ENCODE measurements at places on chromosomes 13 and 19.

DNA sequence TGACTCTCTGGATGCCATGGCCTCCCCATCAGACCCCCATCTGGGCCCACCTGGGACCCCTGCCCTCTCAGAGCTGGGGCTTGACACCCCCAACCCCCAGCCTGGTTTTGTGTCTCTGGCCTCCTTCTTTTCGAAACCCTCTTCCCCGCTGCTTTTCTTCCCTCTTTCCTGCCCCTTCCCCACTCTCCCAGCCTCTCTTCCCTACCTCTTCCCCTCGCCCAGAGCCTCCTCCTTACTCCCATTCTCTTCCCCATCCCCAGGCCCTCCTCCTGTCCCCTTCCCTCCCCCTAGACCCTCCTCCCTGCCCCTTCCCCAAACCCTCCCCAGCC, 2.1 kb downstream of the TNFSF9 start:
- no peak for DNase-seq

GRCh38 chr19:15871570-15871969, 26.3 kb downstream of the CYP4F2 start:
- DNase-seq, result no peak

GRCh38 chr13:71634182-71634581, 232.8 kb downstream of the DACH1 start:
- DNase-seq, result no peak

DNA sequence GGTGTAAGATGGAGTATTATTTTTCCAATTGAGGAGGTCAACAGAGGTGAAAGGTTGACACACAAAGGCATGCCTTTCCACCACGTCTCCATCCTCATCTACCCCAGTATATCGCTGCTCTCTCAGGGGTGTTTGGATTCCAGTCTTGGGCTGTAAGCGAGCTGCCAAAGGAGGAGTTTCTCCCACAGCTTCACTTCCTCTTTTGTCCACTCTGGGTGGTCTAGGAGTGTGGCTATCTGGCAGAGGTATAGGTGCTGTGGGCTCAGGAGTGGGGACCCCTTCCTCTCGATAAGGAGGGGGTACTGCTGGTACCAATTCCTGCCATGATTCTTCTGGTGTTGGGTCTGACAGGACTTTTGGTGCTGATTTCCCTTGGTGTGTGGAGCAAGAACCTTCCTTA, 39.4 kb downstream of the ZNF846 start:
- DNase-seq, result no peak

- DNase-seq, result no peak
These were observed 4.1 kb downstream of the SOX21 start for GRCh38 chr13:94708031-94708859.

DNA sequence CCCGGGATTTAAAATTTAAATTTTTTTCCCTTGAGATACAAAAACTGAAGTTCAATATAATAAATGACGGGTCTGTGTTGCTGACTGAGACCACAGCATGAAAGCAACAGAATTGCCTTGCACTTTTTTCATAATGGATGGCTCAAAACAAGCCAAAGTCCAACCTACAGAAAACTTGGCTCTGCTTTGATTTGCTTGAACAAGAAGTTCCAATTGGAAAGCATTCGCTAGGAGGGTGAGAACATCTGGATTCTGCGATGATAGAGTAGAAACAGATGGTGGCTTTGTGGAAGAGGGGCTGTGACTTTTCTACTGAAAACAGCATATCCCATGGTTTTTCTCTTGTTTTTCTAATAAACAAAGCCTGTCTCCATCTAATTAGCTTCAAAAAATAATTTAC, 46.4 kb downstream of the THSD1 start:
- no peak for DNase-seq

DNA sequence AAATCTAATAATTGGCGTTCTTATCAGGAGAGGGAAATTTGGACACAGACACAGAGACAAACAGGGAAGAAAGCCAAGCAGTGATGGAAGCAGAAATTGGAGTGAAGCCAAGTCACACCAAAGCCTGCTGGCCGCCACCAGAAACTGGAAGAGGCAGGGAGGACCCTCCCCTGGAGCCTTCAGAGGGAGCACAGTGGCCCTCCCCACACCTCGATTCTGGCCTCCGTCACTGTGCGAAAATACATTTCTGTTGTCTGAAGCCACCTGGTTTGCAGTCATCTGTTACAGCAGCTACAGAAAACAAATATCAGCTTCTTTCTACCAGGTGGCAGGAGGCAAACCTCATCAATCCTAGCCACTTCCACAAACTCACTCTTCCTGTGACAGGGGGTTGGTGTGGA, 8.3 kb upstream of the TLE6 start:
- DNase-seq, result no peak

DNA sequence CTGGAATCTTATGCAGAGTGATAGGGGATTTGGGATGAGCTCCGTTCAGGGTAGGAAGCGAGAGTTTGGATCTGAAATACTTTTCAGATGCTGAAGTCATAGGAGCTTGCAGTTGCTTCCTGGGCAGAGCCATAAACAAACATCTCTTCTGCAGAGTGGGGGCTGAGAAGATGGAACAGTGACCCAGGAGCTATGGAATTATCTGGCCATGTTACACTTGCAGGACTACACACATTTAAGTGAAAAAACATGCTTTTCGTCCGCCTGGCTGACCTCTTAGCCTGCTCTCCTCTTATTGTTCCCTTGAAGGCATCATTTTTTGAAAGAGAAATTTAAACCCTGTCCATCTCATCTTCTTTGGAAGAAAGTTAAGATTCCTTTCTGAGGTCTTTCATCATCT, 40.7 kb downstream of the PSG11 start:
- DNase-seq, result no peak

DNA sequence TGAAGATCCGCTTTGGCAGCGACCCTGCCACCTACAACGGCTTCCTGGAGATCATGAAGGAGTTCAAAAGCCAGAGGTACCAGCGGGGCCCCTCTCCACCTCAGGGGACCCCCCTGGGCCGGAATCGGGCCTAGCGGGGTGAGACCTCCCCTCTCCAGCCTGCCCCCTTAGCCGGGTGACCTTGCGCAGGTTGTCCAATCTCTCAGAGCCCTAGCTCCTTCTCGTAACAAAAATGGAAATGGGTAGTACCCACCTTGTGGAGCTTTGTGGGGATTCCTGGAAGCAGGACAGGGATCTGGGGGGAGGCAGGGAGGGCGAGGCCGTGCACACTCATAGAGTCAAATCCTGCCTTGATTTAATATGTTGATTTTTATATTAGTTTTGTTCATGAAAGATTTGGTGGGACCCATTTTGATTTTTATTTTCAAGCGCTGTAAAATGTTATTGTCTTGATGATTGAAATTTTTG, 658 bp downstream of the SIN3B start:
- no peak for DNase-seq

GRCh38 chr13:96636001-96636709, 358.1 kb downstream of the OXGR1 start:
- DNase-seq, result no peak

- no peak for DNase-seq
These were observed 5.3 kb upstream of the CCNP start for GRCh38 chr19:40231544-40232424.

DNA sequence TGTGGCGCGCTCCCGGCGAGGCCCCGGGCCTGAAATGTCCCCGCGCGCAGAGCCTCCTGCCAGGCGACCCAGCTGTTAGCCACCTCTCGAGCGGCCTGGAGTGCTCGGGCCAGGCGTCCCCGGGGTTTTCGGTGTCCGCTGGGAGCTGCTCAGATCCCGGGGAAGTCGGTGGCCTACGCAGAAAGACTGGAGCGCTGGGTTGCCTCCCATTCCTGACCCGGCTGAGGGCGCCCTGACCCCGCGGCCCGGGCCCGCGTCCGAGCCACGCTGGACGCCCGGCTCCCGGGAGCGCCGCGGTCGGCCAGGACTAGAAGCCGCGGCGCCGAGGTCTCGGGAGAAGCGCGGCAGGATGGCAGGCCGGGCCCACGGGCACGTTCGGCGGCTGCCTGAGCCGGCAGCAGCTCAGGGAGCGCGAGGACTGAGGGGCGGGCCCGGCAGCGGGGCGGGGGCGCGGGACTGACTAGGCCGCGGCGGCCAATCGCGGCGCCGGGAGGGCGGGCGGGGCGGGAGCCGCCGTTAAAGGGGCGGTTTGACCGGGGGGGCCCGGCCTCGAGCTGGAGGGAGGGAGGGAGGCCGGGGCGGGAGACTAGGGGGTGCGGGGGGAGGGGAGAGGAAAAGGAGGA, 1.3 kb upstream of the ZIC2 start:
- DNase-seq, result no peak

DNA sequence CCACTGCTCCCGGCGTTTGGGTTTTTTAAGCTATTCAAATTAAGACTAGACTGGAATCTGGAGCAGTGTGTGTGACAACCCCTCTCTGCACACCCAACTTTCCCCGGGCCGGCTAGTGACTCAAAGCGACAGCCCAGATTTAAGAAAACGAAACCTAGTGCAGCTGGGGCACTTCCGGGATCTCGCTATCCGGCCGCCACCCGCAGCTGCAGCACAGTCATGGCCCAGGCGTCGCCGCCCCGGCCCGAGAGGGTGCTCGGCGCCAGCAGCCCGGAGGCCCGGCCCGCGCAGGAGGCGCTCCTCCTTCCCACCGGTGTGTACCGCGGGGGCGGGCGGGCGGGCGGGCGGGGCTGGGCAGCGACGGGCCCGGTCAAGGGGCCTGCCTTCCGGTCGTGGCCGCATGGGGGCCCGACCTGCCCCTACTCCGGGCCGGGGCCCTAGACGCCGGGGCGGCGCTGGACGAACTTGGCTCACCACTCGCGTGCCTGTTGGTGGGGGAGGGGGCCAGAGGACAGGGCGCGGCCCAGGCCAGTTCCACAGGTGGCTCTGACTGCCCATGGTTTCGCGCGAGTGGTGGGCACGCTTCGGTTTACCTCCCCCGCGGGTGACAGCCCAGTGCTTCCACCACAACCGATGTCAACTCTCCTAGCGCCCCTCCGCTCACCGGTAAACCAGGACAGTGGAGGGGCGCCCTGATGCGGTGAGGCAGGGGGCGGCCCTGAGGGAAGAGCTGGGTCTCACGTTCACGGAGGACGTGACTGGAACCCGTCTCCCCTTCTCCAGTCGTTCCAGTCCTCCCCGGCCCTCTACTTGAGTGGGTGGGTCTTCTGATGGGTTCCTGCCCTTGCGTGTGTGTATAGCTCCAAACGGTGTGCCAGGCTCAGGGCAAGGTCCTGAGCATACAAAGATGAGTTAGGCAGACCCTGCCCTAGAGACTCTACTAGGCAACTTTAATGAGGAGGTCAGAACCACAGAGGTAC, at the start of gene PHF11:
Gene PHF11, plus strand, starts transcription at position 171 of the 980 bp plus-strand sequence. Its CDS starts 49 bp downstream, at position 220.
- DNase-seq, result peak; percentile 72
